ENCODE measurements at places on chromosomes 5 and 9.
A peak's percentile ranks its signal among the peaks of the same experiment; 100 is the strongest.

GRCh38 chr9:20940447-20941173 is 90.8 kb downstream of the HACD4 start:
- no peak overlapping the region for H3K4me3 ChIP-seq
- H3K36me3 ChIP-seq = no peaks in the 10 kb centered on the region
- H3K27me3 ChIP-seq = no peaks in the 10 kb centered on the region
- no peak for DNase-seq

- DNase-seq = peak; percentile 78
- peaks cover 71% of the 10 kb centered on the region for H3K4me1 ChIP-seq
- H3K36me3 ChIP-seq = no peaks in the 10 kb centered on the region
- H3K27ac ChIP-seq = peak overlapping the region; percentile 64
- no peak overlapping the region for H3K4me3 ChIP-seq
Measured at GRCh38 chr9:136700959-136701667, 11.3 kb upstream of the DIPK1B start.

DNA sequence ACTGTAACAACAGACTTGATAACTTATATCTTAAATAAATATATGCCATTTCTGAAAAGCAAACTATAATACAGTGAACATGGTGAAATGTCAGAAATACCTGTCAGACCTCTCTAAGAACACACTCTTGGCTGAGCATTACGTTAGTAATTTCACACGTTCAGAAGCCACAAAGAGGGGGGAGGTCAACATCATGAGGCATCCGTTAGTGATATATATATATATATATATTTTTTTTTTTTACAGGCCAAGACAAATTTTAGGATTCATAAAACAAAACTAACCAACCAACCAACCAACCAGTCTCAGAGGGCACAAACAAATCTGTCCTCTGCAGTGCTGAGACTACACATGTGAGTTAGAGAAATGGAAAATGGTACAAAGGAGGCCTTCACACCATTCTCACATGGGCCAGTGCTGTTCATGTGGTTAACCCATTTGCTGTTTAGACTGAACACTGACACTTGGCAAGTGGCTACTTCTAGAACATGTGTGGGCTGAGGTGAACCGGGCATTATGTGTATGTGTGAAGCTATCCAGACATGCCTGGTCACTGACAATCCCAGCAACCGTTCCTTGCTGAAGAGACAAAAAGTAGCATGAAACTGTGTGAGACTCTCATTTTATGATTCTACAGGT is 54.5 kb downstream of the ELL2 start:
- no peaks in the 10 kb centered on the region for H3K4me1 ChIP-seq
- H3K27ac ChIP-seq = no peak overlapping the region
- H3K36me3 ChIP-seq = peaks cover 7% of the 10 kb centered on the region
- H3K27me3 ChIP-seq = no peaks in the 10 kb centered on the region
- DNase-seq = no peak

DNA sequence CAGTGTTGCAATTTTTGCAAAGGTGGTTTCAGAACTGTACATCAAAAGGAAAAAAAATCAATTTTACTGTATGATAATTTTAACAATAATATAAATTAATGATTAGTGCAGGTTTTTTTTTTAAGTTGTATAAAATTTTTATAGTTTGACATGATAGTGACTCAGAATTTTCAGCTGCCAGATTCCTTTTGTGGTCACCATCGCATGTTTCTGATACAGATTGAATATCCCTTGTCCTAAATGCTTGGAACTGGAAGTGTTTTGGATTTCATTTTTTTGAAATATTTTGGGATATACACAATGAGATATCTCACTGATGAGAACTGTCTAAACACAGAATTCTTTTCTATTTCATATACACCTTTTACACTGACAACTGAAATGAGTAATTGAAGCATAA is 361.3 kb downstream of the RAB3C start:
- H3K4me1 ChIP-seq = no peaks in the 10 kb centered on the region
- no peaks in the 10 kb centered on the region for H3K36me3 ChIP-seq
- no peak for DNase-seq
- no peaks in the 10 kb centered on the region for H3K27me3 ChIP-seq

DNA sequence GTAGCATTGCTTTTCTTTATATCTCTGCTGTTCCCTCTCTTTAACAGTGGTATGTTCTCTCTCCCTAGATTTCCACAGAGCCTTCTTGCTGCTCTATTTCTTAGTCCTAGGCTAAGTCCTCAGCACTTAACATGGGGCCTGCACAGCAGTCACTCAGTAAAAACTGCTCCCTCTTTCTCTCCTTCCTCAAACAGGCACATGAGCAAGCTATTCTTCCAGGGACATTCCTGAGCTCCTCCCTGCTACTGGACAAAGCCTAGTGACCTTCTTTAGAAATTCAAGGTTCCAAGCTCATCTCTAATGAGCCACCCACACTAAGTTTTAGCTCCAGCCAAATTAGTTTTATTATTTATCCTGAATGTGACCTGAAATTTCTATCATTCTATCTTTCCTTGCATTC is 39.5 kb downstream of the TRIM32 start:
- no peak overlapping the region for H3K4me3 ChIP-seq
- no peak overlapping the region for H3K27ac ChIP-seq
- DNase-seq = no peak
- H3K4me1 ChIP-seq = no peaks in the 10 kb centered on the region
- H3K36me3 ChIP-seq = no peaks in the 10 kb centered on the region

DNA sequence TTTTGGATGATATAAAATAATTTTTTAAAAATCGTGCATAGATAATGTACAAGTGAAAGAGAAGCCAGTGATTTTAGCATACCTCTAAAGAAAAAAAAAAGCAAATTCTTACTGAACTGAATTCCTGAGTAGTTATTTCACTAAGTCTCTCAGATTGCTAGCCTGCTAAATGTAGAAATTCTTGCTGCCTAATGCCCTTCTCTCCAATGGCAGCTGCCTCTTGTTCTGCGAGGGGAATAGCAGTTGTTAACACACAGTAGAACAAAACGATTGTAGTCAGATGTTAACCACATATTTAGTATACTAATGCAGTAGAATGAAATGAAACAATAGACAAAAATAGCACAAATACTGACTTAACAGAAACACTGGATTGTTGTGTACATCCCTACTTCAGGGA is 26.8 kb downstream of the SMAD5 start:
- H3K27ac ChIP-seq = no peak overlapping the region
- peaks cover 53% of the 10 kb centered on the region for H3K36me3 ChIP-seq
- DNase-seq = no peak
- H3K4me1 ChIP-seq = no peaks in the 10 kb centered on the region
- no peaks in the 10 kb centered on the region for H3K27me3 ChIP-seq

GRCh38 chr5:180126716-180127681 is 55.4 kb upstream of the RNF130 start:
- H3K4me1 ChIP-seq = peaks cover 8% of the 10 kb centered on the region
- no peaks in the 10 kb centered on the region for H3K36me3 ChIP-seq
- peak; percentile 39 for DNase-seq
- H3K27ac ChIP-seq = no peak overlapping the region
- no peak overlapping the region for H3K4me3 ChIP-seq
- peaks cover 8% of the 10 kb centered on the region for H3K27me3 ChIP-seq

DNA sequence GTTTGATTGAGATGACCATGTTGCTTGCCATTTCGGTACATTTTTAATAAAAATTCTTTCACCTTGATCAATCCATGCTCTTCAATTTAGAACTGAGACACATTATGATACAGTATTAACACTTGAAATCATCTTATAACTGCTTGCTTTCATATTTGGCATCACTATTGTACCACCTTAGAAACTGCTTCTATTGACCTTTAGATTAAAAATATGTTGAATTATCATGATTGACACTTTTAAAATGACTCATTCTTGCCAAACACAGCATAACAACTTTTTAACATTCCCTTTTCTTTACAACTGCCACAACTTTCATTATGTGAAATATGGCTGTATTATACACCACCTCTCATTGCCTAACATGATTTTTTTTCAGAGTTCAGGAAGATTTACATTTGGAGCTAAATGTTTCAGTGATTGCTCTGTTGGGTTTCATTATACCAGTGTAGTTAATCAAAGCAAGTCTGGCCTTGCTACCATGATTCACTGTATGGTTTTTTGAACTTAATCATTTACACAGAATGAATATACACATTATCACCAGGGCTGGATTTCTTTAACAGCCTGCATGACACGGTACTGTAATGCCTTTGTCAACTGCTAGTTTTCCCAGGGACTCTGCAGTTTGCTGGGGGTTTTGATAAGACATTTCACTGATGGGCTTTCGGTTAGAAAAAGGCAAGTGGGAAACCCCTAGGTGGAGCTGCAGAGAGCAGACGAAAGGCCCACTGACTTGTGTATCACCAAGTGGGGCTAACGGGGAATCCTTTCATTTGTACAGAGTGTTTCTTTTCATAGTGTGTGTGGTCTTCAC is 93.6 kb upstream of the TLE4 start:
- H3K36me3 ChIP-seq = no peaks in the 10 kb centered on the region
- no peaks in the 10 kb centered on the region for H3K4me1 ChIP-seq
- H3K4me3 ChIP-seq = no peak overlapping the region
- no peak overlapping the region for H3K27ac ChIP-seq
- peak; percentile 46 for DNase-seq

DNA sequence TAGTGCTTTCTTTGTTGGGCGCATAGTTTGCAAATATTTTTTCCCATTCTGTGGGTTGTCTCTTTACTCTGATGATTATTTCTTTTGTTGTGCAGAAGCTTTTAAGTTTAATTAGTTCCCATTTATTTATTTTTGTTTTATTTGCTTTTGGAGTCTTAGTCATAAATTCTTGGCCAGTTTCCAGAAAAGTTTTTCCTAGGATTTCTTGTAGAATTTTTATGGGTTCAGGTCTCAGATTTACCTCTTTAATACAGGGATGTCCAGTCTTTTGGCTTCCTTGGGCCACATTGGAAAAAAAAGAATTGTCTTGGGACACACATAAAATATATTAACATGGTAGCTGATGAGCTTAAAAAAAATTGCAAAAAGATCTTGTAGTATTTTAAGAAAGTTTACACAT is 122.0 kb downstream of the WDR70 start:
- H3K36me3 ChIP-seq = peaks cover 6% of the 10 kb centered on the region
- no peak for DNase-seq
- H3K27me3 ChIP-seq = no peaks in the 10 kb centered on the region
- no peaks in the 10 kb centered on the region for H3K4me1 ChIP-seq
- no peak overlapping the region for H3K4me3 ChIP-seq
- H3K27ac ChIP-seq = no peak overlapping the region

- H3K27ac ChIP-seq = no peak overlapping the region
- H3K36me3 ChIP-seq = no peaks in the 10 kb centered on the region
- no peak overlapping the region for H3K4me3 ChIP-seq
- no peaks in the 10 kb centered on the region for H3K4me1 ChIP-seq
- no peaks in the 10 kb centered on the region for H3K27me3 ChIP-seq
- no peak for DNase-seq
Measured at GRCh38 chr5:11139217-11139865, 378.3 kb upstream of the DAP start.

DNA sequence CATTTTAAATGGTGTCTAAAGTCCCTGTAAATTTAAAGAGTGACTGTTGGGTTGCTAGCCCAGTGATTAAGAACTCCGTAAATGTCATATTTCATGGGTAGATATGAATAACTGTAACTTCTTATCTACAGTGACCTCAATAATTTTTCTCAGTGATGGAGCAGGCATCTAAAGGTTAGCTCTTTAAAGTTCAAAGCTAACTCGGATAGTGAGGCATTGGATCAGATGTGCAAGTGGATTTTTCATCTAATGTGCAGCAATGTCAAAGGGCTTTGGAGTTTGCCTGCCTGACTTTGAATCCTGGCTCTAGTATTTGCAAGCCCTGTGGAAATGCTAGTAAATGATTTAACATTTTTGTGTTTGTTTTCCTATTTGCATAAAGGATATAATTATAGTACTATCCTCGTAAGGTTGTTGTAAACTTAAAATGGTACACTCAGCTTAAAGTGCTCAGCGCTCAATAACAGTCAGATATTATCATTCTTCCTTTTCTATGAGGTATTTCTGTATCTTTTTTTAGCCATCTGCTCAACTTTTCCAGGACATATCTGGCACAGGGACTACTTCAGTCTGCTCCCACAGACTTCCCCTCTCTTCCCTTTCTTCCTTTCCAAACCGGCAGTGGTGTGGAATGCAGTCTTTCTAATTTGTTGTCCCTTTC is 163.7 kb upstream of the ELL2 start:
- no peaks in the 10 kb centered on the region for H3K27me3 ChIP-seq
- no peaks in the 10 kb centered on the region for H3K4me1 ChIP-seq
- DNase-seq = no peak
- H3K36me3 ChIP-seq = no peaks in the 10 kb centered on the region
- H3K27ac ChIP-seq = no peak overlapping the region
- no peak overlapping the region for H3K4me3 ChIP-seq

- H3K4me1 ChIP-seq = peaks cover 37% of the 10 kb centered on the region
- H3K4me3 ChIP-seq = no peak overlapping the region
- H3K36me3 ChIP-seq = no peaks in the 10 kb centered on the region
- H3K27ac ChIP-seq = no peak overlapping the region
Measured at GRCh38 chr9:114925039-114925438, 5.4 kb downstream of the TNFSF8 start.

- no peaks in the 10 kb centered on the region for H3K4me1 ChIP-seq
- DNase-seq = no peak
- no peak overlapping the region for H3K27ac ChIP-seq
- no peak overlapping the region for H3K4me3 ChIP-seq
Measured at GRCh38 chr5:160956051-160956450, 104.0 kb upstream of the ATP10B start.

GRCh38 chr5:42074353-42074752 is 149.3 kb downstream of the FBXO4 start:
- no peaks in the 10 kb centered on the region for H3K4me1 ChIP-seq
- no peak overlapping the region for H3K4me3 ChIP-seq
- no peaks in the 10 kb centered on the region for H3K36me3 ChIP-seq
- H3K27ac ChIP-seq = no peak overlapping the region
- no peaks in the 10 kb centered on the region for H3K27me3 ChIP-seq

DNA sequence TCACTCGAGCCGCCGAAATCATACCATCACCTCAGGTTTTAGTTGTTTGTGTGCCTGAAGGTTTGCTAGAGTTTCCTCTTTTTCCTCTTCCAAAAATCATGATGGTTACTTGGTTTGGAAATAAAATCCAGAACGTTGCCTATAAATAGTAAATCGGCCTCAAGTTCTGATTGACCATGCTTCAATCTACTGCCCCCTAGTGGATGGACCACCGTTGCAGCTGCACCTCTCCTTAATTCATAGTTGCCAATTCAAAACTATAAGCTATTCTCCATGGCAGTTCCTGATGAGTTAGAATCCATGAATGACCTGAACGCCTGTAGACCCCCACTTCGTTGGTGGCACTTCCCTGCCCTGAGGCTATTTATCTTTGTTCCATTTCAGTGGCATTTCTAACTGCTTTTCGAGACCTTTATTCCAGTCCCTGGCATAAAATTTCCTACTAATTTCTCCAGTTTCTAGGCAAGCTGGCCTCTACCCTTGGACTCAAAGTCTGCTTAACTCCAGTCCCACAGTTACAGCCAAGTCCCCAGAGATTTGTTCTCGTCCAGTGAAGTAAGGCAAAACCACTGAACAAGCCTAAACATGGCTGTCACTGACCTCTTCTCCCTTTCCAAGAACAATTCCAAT is 422.6 kb downstream of the EFNA5 start:
- H3K27ac ChIP-seq = no peak overlapping the region
- peak; percentile 66 for DNase-seq
- H3K27me3 ChIP-seq = no peaks in the 10 kb centered on the region
- H3K36me3 ChIP-seq = no peaks in the 10 kb centered on the region
- no peak overlapping the region for H3K4me3 ChIP-seq

Measured in common myeloid progenitor, CD34-positive (primary cell).